ENCODE measurements at places on chromosomes 2 and 18.

DNA sequence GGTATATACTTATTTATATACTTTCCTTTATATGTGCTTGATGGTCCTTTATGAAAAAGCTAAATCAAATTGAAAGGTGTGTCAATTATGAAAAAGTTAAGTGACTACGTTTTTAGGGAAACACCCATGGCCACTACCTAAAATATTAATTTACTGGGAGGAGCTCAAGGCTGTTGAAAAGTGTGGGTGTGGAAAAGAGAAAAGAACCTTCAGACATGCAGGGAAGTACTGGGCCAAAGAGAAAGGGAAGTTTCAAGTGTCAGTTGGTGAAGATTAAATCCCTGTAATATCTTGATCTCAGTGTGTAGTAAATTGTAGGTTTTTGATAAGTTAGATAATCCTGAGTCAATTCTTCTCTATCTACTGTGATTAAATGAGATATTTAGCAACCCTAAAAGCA, 6.2 kb upstream of the GKN1 start:
- no peak for DNase-seq

DNA sequence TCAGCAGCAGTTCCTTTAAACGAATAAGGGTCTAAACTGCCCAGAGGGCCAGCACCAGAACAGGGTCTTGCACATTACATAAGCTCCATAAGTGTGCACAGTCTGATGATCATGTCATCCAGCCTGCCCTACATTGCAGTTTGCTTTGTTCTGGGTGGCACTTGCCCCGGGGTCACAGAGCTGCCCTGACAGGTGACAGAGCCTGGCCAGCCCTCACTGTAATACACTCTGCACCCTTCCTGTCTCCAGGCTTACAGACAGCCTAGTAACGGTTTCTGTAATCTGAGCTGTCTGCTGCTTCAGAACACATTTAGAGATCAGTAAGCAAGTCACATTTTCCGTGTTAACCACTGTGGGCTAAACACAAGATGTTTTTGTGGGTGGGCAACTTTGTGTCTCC, 213.3 kb downstream of the FAM210A start:
- no peak for DNase-seq

DNA sequence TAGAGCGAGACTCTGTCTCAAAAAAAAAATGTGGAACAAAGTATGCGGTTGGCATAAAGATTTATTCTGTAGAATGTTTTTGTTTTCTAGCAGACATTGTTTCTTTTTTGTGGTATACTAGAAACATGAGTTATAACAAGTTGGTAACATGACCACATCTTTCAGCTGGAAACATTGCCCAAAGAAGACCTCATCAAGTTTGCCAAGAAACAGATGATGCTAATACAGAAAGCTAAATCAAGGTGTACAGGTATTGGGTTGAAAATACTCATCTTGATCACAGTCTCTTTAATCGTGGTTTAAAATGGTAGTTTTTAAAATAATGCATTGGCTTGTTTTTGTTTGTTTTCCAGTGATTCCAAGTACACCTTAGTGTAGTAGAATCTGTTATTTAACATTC, 1.9 kb downstream of the GCC2 start:
- no peak for DNase-seq

DNA sequence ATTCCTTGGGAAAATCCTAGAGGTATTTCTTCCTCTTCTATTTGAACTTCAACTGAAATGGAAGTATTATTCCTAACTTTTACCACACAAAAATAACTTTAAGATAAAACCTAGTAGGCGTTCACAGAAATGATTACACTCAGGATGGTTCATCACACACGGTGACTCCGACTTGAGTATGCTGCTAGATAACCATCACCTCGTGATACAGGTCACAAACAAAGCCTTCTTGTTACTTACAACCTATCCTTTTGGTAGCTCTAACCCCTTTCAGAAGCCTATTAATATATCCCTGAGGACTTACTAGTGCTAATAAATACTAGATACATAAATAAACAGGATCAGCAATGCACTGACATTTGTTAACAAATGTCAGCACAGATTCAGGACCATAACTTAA, 101.0 kb upstream of the DNER start:
- no peak for DNase-seq

DNA sequence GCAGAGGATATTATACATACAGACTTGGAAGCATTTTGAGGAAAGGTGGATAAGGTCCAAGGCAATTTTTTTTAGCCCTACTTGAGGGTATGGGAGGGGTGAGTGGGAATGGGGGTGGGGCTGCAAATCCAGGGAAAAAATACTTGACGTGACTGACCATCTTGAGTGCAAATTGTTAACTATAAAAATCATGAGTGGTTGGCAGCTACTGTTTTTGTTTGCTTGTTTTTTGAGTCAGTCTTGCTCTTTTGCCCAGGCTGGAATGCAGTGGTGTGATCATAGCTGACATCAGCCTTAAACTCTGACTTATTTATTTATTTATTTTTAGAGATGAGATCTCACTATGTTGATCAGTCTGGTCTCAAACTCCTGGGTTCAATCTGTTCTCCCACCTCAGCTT, 458.8 kb downstream of the PIK3C3 start:
- no peak for DNase-seq

- DNase-seq = no peak
These were observed 284.9 kb downstream of the OSR1 start for GRCh38 chr2:19073522-19073921.

- no peak for DNase-seq
These were observed 40.5 kb downstream of the PTPRM start for GRCh38 chr18:7607540-7608173.

DNA sequence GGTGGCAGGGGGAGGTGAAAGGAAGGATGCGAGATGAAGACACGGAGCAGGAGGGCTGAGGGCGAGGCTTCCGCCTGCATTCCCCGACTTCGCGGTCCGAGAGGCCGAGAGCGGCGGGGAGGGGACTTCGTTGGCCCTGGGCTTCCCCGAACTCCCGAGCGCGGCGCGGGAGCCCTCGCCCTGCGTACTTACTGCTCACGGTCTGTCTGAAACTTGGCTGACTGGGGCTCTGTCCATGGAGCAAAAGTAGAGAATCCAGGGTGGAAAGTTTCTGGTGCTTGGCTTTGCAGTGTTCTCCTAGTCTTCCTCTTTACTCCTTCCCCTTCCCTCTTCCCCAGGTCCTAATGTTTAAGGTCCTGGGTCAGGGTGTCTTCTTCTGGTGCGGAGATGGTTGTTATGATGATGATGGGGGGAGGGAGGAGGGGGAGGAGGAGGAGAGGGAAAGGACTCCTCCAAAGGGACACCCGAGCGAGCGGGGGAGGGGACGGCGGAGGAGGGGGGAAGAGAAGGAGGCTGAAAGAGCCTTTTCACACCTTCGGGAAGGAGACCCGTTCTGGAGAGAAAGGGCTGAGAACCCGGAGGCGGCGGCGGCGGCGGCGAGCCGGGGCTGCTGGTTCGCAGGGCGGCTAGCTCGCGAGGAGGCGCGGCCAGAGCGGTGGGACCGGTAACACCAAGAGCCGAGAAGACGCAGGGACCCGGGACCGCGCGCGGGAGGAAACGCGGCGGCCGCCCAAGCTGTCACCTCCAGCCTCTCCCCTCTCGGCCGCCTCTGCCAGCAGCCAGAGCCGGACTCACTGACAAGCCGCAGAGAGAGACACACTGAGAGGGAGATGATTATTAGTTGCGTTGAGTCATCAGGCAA, at the start of gene SATB2:
Gene SATB2, minus strand, starts transcription at position 793 of the 862 bp plus-strand sequence. CDS start 1,902 bp downstream, outside the sequence.
- DNase-seq = no peak

DNA sequence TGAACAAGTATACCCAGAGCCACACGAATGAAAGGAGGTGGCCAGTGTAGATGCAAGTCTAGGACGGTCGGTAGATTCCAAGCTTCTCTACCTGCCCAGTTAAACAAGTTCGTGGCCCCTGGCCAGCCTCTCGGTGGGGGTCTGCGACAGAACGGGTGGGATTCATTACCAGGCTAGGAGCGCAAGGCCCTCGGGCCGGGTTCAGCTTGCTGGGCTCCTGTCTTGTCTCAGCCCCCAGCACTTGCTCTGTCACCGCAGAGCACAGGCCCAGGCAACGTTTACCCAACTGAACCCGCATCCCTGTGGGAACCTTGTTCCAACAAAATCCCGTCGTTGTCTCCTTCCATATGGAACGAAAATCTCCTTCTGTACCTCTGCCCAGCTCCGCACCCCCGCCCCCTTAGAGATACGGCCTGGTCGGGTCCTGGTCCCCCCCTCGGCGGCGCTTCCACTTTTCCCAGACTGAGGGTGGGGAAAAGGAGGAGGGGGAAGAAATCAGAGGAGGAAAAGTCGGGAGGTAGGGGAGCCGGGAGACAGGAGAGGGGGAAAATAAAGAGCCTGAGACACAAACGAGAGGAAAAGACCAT, 1.9 kb upstream of the EMX1 start:
- DNase-seq = no peak

DNA sequence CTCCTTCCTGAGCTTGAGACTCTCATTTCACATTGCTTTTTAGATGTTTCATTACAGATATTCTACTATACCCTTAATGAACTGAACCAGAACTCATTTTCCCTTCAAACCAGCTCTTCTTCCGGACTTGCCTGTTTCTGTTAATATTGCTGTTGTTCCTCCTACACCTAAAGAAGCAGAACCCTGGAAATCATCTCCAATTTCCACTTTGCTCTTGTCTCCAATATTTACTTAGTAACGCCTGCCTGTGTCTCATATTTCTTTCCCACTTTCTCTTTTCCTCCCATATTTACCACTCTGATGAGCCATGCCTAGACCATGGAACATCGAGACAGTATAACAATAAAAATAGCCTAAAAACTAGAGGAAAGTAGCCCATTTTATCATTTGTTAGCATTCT, 17.9 kb upstream of the GMCL1 start:
- DNase-seq = no peak

DNA sequence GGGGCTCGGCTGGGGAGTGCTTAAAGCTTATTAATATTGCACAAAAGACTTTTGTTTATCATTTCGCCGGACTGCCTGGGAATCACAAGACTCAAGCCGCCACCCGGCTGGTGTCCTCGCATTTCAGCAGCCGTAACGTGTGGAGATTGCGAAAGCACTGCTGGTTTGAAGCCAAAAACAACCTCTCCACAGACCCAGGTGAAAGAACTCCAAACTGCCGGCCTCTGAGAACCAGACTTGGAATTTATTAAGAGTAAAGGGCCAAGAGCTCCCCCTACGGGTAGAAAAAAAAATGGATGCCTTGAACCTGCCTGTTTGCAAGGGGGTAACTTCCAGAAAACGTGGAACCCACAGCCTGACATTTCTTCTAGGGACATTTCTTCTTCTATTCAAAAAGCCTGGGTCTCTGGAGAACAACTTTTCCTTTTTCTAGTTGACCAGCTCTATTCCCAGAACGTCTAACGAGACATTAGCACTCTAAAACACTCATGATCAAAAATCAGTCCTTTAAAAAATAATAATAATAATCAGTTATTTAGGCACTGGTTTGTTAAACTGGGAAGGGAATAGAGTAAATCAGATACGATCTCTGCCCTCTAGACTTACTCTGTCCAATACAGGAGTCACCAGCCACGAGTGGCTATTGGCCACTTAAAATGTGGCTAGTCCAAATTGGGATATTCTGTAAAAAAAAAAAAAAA, 216.3 kb downstream of the C1D start:
- DNase-seq = no peak

DNA sequence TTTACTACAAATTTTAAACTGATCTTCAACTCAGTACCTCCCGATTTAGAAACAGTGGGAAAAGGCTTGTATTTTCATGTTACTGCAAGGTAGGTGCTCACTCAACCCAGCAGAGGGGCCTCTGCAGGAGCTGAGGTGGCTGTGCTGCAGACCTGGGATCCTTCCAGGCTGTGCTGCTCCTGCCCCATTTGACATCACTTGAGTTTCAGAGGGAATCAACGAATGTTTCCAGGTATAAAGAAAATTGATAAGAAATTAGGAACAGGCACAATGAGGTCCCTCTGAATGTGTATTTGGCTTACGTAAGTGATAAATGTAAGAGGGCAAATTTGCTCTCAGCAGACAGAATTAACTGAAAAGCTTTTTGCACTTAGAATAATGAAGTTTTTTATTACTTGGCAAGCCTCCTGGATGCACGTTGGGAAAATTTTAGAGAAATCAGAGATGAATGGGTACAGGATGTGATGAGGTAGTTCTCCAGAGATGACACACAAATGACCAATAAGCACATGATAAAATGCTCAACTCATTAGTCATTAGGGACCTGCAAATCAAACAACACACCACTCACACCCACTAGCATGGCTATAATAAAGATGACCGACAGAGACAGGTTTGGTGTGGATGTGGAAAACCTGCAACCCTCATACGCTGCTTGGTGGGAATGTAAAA, 114.0 kb downstream of the NOL10 start:
- no peak for DNase-seq

DNA sequence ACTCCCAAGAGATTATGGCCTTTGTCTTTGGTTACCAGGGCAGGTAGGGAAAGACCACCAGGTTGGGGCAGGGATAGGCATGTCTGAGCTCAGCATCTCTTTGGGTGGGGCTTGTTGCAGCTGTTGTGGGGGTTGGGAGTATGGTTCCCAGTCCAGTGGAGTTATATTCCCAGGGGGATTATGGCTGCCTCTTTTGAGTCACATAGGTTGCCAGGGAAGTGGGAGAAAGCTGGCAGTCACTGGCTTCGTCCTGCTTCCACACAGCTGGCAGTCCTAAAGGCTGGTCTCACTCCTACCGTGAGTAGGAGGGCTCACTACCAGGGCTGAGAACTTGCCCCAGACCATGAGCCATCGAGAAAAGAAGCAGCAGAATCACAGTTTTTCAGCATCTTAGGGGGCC, 79.1 kb downstream of the LYPD6 start:
- no peak for DNase-seq

DNA sequence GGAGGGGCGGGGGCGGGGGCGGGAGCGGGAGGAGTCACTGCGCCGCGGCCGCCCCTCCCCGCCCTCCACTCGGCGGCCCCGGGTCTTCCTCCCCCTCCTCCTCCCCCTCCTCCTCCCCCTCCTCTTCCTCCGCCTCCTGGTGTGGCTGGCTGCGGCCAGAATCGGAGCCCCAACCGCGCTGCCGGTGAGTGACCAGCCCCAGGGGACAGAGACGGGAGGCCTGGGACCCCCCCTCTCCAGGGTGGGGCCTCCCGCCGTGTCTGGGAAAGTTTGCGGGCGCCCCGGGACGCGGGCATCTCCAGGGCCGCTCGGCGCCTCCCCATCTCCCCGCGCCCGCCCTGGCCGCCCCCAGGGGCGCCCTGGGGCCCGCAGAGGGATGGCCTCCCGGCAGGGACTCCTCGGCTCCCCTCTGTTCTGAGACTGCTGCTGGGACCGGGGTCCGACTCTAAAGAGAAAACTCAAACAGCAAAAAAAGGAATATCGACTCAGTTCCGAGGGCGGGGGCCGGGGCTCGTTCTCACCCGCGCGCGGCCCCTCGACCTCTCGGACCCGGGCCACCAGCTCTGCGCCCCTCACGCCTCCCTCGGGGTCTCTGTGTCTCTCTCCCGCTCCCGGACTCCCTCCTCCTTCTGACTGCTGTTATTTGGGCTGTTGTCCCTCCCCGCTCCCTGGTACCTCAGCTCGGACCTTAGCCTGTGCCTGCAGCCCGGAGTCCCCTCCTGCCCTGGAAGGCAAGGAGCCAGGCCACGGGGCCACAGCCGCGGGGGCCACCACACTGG, at the start of gene STON1:
Gene STON1, plus strand, starts transcription at position 122 of the 779 bp plus-strand sequence. CDS start 50,480 bp downstream, outside the sequence.
- peak; percentile 14 for DNase-seq

DNA sequence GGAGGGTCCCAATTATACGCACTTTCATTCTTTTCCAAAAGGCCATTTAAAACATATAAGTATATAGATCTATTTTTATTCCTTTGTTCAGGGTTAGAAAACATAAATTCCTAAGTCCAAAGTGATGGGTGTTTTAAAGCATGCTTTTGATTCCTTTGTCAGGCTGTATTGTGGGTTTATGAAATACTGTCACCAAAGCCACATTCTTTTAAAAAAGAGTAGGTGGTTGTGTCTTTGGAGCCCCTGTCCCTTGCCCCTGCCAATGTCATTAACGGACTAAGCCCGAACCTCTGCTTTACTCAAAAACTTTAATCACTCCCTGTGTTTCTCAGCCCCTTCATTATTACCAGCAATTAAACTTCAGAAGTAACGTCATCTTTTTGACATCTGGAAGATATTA, 104.9 kb upstream of the APCDD1 start:
- no peak for DNase-seq

Measured in activated CD8-positive, alpha-beta memory T cell treated with anti-CD3 and anti-CD28 coated beads for 1 hour (primary cell).